Activated CD8-positive, alpha-beta memory T cell treated with anti-CD3 and anti-CD28 coated beads for 48 hours (primary cell): ENCODE measurements at places on chromosomes 1 and 21.

GRCh38 chr1:79375352-79375751, 368.8 kb upstream of the ADGRL4 start:
- DNase-seq, result no peak

DNA sequence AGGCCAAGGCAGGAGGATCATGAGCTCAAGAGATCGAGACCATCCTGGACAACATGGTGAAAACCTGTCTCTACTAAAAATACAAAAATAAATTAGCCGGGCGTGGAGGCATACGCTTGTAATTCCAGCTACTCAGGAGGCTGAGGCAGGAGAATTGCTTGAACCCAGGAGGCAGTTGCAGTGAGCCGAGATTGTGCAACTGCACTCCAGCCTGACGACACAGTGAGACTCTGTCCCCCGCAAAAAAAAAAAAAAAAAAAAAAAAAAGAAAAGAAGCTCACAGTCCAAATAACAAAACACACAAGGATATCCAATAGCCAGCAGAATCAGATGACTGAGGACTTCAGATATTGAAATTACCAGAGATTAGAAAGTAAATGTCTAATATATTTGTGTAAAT, 11.8 kb downstream of the AHCTF1 start:
- no peak for DNase-seq

GRCh38 chr21:45064618-45065399, 9.6 kb upstream of the ADARB1 start:
- DNase-seq, result no peak

- DNase-seq, result no peak
Measured at GRCh38 chr1:77824079-77824478, 44.6 kb downstream of the MIGA1 start.

- no peak for DNase-seq
Measured at GRCh38 chr21:42118901-42119300, 47.8 kb downstream of the UMODL1 start.

GRCh38 chr1:89939693-89940438, 55.0 kb upstream of the ZNF326 start:
- DNase-seq, result no peak

DNA sequence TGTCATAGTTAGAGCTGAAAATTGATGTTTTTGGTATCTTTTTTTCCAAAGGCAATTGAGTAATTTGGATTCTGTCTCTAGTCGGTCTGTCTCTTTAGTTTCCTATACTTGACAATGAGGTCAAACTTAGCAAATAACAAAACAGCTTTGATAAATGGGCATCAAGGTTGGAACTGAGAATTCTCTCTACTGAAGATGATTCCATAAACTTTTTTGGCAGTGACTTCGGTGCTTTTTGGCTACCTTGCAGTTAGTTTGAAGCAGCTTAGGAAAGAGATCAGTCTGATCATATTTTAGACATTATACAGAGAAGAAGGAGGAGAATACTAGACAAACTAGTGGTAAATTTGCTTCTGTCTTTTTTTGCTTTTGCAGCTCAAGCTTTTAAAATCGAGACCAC, 559 bp downstream of the VCAM1 start:
- no peak for DNase-seq

GRCh38 chr21:15638856-15639549, 90.8 kb upstream of the USP25 start:
- DNase-seq, result no peak

GRCh38 chr1:60483509-60483908, 409.9 kb upstream of the C1orf87 start:
- DNase-seq, result no peak

- no peak for DNase-seq
Measured at GRCh38 chr1:2314273-2314802, 77.0 kb downstream of the MORN1 start.

- no peak for DNase-seq
Measured at GRCh38 chr21:38351961-38352521, 95.2 kb downstream of the KCNJ15 start.

GRCh38 chr1:8217809-8218208, 100.1 kb upstream of the SLC45A1 start:
- no peak for DNase-seq

GRCh38 chr1:230717251-230717650, 3.3 kb upstream of the AGT start:
- no peak for DNase-seq

DNA sequence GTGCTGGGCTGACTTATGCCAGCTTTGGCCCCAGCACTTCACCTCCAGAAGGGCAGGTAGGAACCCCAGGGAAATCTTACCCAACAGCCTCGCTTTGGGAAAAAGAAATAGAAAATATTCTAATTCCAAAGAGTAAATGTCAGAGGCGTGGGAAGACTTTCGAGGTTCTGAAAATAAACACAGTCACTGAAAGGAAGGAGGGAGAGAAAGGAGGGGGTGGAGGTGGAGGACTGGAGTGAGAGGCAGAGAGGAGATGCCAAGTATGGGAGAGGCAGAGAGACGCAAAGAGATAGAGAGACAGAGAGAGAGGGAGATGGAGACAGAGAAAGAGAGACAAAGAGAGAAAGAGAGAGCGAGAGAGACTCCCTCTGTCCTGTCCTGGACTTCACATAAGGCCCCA, 395.0 kb downstream of the PTPRU start:
- no peak for DNase-seq

- DNase-seq, result no peak
Measured at GRCh38 chr1:201507360-201507675, 395 bp upstream of the CSRP1 start.

DNA sequence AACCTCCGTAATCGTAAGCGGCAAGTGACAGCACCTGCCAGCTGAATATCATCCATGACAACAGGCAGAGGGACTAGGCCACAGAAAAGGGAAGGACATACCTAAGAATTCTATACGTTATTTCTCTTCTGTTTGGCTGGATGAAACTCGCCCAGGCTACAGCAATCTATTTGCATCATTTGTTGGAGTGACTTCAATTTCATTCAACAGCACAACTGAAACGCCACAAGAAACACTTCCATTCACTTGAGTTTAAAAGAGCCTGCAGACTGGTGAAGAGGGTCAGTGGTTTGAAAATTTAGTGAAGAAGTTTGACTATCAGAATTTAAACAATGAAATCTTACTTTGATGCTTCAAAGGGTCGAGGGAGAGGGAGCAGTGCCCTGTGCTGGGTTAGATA, 378.7 kb downstream of the LMO4 start:
- DNase-seq, result no peak

GRCh38 chr21:36542312-36543101, 62.6 kb upstream of the CLDN14 start:
- no peak for DNase-seq

DNA sequence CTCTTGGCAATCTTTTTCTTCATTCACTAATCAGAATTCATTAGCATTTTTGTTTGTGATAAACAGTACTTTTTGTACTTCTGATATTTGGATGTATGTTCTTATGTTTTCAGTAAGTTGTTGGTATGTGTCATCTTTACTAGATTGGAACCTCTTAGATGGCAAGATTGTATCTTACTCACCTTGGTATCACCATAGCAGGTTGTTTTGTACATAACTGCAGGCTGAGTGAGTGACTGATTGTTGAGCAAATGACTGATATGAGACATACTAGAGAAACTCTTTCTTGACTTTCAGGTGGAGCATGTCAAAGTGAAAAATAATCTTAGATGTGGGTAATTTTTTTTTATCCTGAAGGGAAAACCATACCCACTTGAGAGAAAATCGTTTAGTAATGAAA, 173.7 kb downstream of the CLEC20A start:
- DNase-seq, result no peak

- no peak for DNase-seq
Measured at GRCh38 chr1:12345350-12346217, 115.8 kb downstream of the VPS13D start.

- no peak for DNase-seq
Measured at GRCh38 chr21:27507695-27508094, 540.8 kb upstream of the ADAMTS5 start.

DNA sequence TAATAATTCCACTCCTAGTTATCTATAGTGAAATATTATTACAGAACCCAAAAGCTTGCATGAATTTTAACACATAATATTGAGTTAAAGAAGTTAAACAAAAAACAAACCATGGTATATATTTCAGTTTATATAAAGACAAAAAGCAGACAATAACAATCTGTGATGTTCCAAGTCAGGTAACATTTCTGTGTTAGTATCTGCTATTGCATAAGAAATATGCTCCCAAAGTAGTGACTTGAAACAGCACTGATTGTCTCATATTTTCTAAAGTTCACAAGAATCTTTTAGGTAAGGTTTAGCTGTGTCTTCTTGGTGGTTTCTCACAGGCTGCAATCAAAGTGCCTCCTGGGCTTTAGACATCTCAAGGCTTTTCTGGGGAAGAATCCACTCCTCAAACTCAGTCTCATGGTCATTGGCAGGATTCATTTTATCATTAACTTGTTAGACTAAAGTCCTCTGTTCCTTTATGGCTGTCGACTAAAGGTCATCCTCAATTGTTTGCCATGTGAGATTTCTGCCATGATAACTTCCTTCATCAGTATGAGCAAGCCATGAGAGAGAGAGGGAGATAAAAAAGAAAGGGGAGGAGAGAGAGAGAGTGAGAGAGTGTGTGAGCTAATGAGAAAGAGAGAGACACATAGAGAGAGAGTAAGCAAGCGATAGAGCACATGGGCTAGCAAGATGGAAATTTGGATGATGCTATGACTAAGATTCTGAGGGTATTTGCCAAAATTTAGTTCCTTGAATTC, 19.9 kb downstream of the GBP1 start:
- no peak for DNase-seq

GRCh38 chr1:168504064-168504837, 39.5 kb downstream of the XCL2 start:
- DNase-seq, result no peak

- DNase-seq, result no peak
Measured at GRCh38 chr1:43238991-43239469, 30.8 kb upstream of the TMEM125 start.

DNA sequence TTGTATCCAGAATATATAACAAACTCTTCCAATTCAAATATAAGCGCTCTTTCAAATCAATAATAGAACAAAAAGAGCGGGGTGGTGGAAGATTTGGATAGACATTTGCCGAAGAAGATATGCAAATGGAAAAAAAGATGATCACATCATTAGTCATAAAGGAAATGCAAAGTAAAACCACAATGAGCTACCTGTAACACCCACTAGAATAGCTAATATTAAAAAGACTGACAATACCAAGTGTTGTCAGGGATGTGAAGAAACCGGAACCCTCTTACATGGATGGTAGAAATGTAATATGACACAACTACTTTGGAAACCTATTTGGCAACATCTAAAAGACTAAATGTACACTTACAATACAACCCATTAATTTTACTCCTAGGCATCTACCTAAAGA, 5.7 kb upstream of the TRAF5 start:
- DNase-seq, result no peak

- DNase-seq, result peak; percentile 59
Measured at GRCh38 chr1:45687754-45688740, at the start of gene TMEM69. TSS of gene TMEM69 (plus strand) at chr1:45688181. CDS start at chr1:45691069, 2,888 bp downstream.

DNA sequence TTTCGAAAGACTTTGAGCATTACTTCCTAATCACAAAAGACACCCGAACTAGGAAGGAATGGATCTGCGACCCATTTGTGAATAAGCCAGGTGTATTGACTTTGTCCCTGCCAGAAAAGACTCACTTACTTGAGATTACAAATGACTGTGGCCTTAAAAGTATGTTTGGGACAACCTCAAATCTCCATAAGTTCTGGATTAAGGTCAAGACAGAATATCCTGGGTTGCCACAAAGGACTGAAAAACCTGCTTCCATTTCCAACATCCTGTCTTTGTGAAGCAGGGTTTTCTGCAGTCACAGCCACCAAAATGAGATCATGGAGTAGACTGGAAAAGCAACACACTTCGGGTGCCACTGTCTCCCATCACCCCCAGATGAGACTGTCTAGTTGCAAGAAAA, 537.4 kb upstream of the ZRANB2 start:
- no peak for DNase-seq

- no peak for DNase-seq
Measured at GRCh38 chr1:225113265-225113664, 183.8 kb downstream of the DNAH14 start.

- no peak for DNase-seq
Measured at GRCh38 chr1:114564141-114564540, 17.3 kb downstream of the BCAS2 start.

DNA sequence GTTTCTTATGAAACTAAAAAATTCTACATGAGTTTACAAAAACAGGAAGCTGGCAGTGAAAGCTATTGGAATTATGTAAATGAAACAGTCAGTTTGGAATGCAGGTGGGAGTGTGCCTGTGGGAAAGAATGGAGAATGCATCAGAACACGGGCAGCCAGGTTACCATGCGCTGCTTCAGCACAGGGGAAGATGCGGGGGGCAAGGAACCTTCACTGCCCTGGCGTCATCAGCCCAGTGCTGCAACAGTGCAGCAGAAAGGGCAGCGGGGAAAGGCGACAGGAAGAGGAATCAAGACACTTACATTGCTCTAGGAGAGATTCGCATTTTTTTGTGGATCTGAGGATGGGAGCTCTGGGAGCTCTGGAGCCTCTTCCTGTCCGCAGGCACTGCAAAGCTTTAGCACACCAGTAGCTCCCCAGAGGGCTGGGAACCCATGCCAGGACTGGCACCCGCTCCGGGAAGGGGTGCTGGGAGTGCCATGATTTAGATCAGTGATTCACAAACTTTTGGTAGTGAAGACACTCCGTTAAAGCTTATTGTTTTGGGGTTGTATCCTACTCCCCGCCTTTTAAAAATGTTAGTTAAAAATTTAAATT, 64.1 kb upstream of the WDR26 start:
- no peak for DNase-seq

GRCh38 chr1:45884700-45885099, 81.3 kb downstream of the MAST2 start:
- DNase-seq, result no peak

GRCh38 chr1:196049407-196049806, 558.8 kb downstream of the KCNT2 start:
- no peak for DNase-seq

- no peak for DNase-seq
Measured at GRCh38 chr1:61332196-61332753, 249.9 kb downstream of the NFIA start.

- DNase-seq, result no peak
Measured at GRCh38 chr1:10727751-10728232, 68.7 kb downstream of the CASZ1 start.

DNA sequence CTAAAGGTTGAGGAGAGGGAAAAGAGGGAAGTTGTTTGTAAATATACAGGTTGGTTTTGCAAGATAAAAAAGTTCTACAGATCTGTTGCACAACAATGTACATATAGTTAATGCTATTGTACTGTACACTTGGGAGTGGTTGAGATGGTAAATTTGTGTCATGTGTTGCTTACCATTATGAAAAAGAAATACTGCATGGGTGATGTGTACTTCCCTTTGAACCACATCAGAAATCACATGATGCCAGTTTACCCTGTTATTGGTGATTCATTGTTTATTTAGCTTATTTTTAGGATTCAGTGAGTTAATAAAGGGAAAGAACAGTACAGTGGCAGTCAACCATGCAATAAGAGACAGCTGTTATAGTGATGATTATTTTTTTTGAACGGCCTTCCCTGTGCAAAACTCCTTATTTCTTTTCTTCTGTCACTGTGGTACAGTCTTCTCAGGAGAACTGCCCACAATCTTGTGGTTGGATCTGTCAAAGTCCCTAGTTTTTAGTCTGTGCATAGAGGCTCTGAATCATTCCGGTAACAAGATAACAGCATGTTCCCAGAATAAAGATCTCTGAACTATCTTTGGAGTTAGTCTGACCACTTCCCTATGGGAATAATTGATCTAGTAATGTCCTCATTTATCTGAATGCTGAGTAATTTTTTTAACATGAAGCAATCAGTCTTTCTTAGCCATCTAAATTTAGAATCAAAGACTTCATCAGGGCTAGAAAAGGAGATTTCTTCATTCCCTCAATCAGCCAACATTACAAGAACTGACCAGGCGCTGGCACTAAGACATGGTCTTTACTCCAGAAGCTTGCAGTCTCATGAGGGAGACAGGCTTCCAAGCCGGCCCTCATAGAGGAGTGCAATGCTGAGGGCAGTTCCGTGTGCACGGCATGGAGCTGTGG, 84.2 kb downstream of the SH3GLB1 start:
- no peak for DNase-seq
